ENCODE measurements at places on chromosomes 5 and 9.

- no peak for DNase-seq
Measured at GRCh38 chr5:97570242-97570641, 387.2 kb upstream of the RIOK2 start.

GRCh38 chr9:94084314-94084713 lies at the start of gene PTPDC1:
Gene PTPDC1 (plus strand): TSS chr9:94084464. CDS start chr9:94084531, 67 bp downstream.
- peak; percentile 1 for DNase-seq

- DNase-seq: no peak
Measured at GRCh38 chr9:37040508-37041127, 6.5 kb upstream of the PAX5 start.

GRCh38 chr5:117055517-117055916 lies 480.9 kb upstream of the SEMA6A start:
- no peak for DNase-seq

- DNase-seq: no peak
Measured at GRCh38 chr9:38243993-38244392, 148.5 kb upstream of the ALDH1B1 start.

GRCh38 chr5:58327289-58327688 lies 132.6 kb downstream of the PLK2 start:
- no peak for DNase-seq

DNA sequence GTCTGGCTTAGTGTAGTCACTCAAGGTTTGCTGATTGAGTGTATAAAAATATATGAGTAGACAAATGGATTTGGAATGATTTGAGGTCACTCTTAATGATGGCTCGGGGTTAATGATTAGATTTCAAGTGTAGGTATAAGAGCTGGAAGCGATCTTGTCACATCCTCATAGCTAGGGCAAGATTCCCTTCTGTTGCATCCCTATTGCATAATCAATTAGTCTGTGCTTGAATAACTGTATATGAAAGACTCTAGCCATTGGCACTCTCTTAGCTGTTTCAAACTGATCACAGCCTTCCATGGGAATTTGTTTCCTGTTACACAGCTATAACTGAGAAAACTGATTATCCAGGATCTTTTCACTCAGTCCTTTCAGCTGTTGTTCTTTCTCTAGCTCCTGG lies 811.6 kb downstream of the TLE4 start:
- DNase-seq: no peak

- DNase-seq: no peak
Measured at GRCh38 chr5:163633926-163634460, 128.6 kb downstream of the MAT2B start.

DNA sequence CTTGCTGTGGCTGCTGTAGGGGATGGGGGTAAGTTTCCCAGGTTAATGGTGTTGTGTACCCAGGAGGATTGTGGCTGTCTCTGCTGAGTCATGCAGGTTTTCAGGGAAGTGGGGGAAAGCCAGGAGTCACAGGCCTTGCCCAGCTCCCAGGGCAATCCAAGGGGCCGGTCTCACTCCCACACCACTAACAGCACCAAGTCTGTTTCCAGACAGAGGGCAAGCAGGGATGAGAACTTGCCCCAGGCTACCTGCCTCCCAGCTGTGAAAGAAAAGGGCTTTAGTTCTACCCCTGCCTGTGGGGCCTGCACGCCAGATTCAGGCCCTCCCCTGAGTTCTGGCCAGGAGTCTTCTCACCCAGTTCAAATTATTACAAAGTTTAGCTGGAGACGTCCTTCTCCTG lies 579.8 kb upstream of the ST8SIA4 start:
- no peak for DNase-seq

GRCh38 chr9:124721109-124721906 lies 49.8 kb downstream of the NR6A1 start:
- no peak for DNase-seq

- DNase-seq: no peak
Measured at GRCh38 chr5:39539470-39539869, 114.7 kb upstream of the DAB2 start.

GRCh38 chr9:38022995-38023394 lies 46.0 kb downstream of the SHB start:
- DNase-seq: peak; percentile 40

GRCh38 chr5:39106322-39106721 lies 32.1 kb upstream of the RICTOR start:
- DNase-seq: no peak

GRCh38 chr9:121122246-121123032 lies 47.7 kb downstream of the CNTRL start:
- DNase-seq: no peak
